ENCODE measurements at places on chromosomes 1 and 21.

DNA sequence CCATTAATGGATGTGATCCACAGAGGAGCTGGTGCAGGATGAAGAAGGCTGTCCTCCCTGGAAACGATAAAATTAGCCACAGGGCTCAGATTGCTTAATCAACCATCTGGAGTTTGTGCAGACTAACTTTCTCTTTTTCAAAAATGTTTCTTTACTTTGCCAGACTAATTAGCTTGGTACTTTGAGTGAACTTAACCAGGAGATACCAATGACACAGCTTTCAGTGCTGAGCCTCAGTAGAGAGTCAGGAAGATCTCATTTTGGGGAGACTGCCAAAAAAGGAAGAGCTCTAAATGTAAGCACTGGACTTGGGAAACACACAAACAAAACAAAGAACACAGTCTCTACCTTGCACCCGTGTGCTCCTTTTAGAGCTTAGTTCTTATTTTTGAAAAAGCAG lies 248.1 kb upstream of the DEPDC1 start:
- DNase-seq = no peak

- no peak for DNase-seq
Measured at GRCh38 chr1:195761104-195761503, 847.1 kb downstream of the KCNT2 start.

- no peak for DNase-seq
Measured at GRCh38 chr1:183699616-183700160, 46.6 kb upstream of the APOBEC4 start.

- no peak for DNase-seq
Measured at GRCh38 chr1:9843576-9843945, 19.8 kb upstream of the CLSTN1 start.

- peak; percentile 60 for DNase-seq
Measured at GRCh38 chr1:202615501-202616354, 94.5 kb downstream of the SYT2 start.

- DNase-seq = no peak
Measured at GRCh38 chr1:63329621-63330330, 7.4 kb downstream of the FOXD3 start.

- no peak for DNase-seq
Measured at GRCh38 chr1:181592255-181592859, 109.0 kb downstream of the CACNA1E start.

GRCh38 chr1:181094416-181095212 lies 6.1 kb downstream of the IER5 start:
- DNase-seq = no peak

- DNase-seq = peak; percentile 6
Measured at GRCh38 chr21:18646116-18646515, 242.5 kb upstream of the TMPRSS15 start.

DNA sequence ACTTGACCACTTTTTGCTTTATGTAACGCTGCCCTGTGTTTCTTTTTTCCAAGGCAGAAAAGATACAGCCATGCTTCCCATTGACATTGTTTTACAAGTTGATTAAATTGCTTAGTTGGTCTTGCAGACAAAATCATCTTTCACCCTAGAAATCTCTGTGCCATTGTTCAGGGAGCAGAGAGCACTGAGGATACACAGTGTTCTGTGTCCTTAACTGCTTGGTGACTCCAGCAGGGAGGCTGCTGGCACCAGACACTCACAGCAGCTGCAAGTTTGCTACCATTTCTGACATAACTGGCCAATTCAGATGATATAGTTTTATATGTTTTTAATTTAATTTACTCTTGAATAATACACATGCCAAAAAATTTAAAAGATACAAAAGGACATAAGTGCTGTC lies 118.7 kb downstream of the RGS2 start:
- DNase-seq = no peak

- no peak for DNase-seq
Measured at GRCh38 chr21:44058981-44059380, 46.9 kb downstream of the TRAPPC10 start.

GRCh38 chr1:226881515-226882185 lies 11.2 kb downstream of the PSEN2 start:
- DNase-seq = no peak

GRCh38 chr1:228120857-228121489 lies 11.9 kb upstream of the MRPL55 start:
- no peak for DNase-seq

DNA sequence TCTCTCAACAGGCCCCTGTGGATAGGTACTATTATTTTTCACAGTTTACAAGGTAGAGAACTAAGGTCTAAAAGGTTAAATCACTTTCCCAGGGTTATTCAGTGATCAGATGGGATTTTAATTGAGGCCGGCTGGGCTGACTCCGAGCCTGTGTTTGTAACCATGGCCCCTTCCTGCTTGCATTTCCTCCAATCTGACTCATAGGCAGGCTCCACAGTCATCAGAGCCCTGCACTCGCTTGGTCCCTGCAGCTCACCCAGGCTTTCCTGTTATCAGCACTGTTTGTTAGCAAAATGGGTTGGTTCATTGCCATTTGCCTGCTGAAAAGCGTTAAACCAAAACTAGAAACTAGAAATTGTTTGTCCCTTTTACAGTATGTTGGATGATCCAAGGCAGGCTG lies 41.4 kb upstream of the LMX1A start:
- DNase-seq = no peak

DNA sequence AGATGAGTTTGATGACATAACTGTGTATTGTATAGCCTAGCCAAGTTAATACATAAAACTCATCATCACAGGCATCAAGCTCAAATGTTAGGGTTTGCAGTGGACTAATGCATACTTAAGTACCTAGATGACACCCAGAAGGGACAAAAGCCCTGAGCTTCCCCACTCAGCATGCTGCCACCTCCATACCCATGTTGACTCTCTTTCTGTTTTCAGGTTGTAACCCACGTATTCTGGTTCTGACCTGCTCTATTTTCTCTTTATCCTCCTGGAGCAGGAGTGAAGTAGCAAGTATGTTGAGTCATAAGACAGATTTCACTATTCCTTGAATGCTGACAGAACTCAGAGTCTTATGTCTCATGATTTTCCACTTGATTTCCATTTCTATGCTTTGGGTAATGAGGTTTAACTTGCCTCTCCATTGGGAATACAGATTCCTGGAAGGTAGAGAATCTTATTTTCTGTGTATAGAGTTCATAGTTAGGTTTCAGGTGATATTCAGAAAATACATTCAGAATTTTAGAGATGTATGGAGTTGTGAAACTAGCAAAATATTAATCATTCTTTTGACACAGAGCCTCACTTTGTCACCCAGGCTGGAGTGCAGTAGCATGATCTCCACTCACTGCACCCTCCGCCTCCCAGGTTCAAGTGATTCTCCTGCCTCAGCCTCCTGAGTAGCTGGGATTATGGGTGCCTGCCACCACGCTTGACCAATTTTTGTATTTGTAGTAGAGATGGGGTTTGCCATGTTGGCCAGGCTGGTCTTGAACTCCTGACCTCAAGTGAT lies 122.5 kb upstream of the KCNJ15 start:
- no peak for DNase-seq

- no peak for DNase-seq
Measured at GRCh38 chr21:35427320-35428000, 378.4 kb upstream of the RUNX1 start.

DNA sequence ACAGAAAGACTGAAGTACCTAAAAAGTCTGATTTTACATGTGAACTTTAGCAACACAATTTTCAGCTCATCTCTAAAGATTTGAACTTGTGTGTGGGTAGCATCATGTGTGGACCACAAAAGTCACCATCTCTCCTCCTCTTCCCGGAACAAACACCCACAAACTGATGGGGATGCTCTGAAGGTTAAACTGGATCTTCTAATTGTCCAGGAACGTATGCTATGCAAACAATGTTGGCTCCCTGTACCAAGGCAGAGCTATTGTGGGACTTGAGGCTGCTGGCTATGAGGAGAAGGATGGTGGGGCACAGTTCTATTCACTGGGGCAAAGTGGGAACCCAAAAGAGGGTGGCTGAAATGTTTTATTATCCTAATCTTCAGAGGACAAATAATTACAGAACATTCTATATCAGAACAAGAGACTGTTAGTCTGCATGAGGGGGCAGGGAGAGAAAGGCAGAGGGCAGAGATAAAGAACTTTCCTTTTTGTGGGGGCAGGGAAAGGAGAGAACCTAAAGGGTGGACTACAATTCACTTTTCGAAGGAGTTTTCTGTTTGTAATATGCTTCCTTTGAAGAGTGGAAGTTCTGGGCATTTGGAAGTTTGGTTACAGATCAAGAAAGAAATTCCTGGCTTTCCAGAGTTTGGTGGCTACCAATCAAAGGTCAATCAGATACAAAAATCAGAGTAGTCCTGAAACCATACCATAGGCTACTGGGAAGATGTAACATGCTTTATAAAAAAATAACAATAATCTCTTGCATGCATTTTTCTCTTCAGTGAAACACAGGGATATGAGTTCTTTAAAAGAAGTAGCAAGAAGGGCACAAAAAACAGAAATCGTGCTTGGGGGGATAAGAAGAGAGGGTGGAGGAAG lies 62.9 kb downstream of the GADD45A start:
- DNase-seq = no peak

- DNase-seq = no peak
Measured at GRCh38 chr1:118395430-118395991, 210.5 kb upstream of the SPAG17 start.

GRCh38 chr1:164801246-164801731 lies 242.3 kb downstream of the PBX1 start:
- DNase-seq = no peak

GRCh38 chr1:46244656-46245371 lies 2.7 kb upstream of the RAD54L start:
- peak; percentile 81 for DNase-seq

DNA sequence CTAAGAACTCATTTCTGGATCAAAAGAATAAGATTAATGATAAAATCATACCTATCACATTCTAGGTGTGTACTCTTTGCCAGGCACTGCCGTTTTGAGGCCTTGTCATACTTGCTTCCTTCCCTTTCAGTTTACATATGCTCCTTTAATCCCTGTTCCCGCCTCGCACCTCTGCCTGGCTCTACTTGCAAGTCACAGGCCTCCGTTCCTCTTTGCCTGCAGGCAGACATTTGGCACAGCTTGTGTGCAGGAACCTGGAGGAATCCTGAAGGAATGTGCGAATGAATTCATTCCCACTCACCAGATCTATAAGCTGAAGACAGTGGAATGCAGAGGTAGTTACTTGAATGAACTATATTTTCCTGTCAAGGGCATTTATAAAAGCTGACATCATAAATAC lies 13.8 kb downstream of the WLS start:
- no peak for DNase-seq

GRCh38 chr1:207240325-207241101 lies 81.0 kb upstream of the CD55 start:
- no peak for DNase-seq

DNA sequence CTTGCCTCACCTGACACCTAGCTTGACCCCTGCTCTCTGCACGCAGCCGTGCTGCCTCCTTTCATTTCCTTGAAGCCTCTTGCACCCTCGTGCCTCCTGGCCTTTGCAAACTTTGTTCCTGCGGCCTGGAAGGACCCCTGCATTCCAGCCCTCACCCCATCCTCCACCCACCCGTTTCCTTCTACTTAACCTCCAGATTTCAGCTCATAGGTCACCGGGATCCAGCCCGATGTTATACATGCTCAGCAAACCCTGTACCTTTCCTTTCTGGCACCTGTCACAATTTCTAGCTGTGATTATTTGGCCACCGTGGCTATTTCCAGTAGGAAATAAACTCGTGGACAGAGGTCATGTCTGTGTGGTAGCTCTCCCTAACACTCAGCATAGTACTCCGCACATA lies 4.5 kb downstream of the EDARADD start:
- no peak for DNase-seq

- DNase-seq = no peak
Measured at GRCh38 chr1:14390816-14391215, 207.7 kb upstream of the KAZN start.

DNA sequence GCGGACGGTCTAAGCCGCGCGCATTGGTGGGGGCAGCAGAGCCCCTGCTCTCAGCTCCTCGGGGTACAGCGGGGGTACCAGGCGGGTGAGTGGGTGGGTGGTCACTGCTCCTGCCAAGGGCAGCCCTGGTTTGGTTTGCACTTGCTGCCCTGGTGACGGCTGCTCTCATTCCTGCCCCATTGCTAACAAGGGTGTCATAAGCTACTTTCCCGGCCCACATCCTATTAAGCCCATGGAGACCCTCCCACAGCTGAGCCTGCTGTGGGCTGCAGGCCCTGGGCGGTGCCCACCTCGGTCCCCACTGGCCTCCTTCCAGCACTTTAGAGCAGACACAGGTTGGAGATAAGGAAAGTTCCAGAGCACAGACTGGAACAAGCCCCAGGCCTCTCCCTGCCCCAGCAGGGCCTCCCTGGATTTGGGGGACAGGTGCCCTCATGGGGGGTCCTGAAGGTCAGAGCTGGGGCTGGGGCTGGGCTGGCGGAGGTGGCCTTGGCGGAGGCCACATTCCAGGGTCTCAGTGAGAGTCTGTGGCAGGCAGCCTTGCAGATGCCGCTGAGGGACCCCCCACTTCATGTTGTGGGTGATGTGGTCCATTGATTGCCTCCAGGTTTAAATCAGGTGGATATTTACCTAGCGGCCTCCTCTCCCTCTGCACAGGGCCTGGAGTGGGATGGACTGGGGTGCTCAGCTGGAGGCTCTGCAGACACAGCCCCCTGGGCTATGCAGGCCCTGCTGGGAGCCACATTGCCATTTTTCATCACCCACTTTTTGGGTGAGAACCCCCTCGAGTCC lies 27.0 kb downstream of the COL18A1 start:
- no peak for DNase-seq

- no peak for DNase-seq
Measured at GRCh38 chr1:221949996-221950395, 208.1 kb upstream of the DUSP10 start.

GRCh38 chr1:18572022-18572880 lies 58.4 kb upstream of the PAX7 start:
- peak; percentile 39 for DNase-seq

DNA sequence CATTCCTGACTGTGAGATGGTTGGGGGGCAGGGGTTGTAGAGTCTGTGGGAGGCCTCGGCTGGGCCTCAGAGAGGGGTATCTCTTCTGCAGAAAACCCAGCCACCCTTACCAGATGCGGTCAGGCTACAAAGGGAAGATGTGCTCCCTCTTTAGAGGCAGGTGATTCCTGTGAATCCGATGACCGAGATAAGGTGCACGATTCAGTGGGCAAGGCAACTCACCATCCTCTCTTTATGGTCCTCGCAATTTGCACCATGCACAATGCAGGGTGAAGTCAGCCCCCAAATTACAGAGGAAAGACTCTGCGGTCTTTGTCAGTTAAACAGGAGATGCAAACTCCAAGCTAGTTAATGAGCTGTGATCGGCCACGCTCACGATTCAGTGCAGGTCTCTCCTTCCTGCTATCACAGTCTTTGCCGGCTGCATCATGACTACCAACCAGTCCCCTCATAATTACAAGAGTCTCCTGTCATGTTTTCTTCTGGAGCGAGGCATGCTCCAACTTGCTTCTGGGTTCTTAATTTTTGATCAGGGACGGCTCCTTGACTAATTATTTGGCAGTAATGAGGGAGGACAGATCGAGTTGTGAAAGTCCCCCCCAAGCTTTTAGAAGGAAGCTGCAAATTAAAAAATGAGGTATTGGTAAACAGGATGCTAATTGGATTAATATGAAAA lies 12.5 kb downstream of the TP73 start:
- DNase-seq = peak; percentile 83

DNA sequence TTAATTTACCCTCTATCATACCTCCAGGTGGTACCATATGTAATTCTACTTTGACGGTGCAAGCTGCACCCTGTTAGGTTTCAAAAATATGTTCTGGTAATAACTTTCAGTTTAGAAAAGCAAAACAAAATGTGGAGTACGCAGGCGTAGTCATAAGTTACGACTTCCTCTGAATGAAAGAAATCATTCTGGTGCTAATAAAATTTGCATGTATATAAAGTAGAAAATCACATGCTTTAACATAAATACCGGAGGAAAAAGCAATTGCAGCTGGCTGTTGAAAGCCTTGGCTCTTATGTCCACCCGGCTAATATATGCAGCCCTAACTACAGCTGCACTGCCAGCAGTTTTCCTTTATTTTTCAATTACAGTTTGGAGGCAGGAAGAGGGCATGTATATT lies 65.2 kb upstream of the TMPRSS15 start:
- peak; percentile 78 for DNase-seq
